Stimulated activated CD8-positive, alpha-beta memory T cell treated with anti-CD3 and anti-CD28 coated beads, Interleukin-7, amount 100 ng/mL, for 48 hours (primary cell): ENCODE measurements at places on chromosomes 5 and 9.

DNA sequence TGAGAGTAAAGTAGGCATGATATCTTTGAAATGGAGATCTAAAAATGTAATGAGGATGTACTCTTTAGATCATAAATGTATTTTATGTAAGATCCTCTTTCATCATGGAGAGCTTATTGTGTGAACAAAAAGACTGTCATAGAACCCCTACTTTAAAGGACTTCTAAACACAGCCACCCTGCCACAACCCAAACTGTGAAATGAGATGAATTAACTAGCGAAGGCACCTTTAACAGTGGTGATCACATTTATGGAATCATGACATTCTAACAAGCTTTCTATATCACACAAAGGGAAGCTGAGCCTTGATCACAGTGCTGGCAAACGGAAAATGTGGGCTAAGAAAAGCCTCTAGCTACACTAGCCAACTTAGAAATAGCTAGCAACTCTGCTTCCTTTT lies 1585.2 kb downstream of the EFNA5 start:
- DNase-seq = no peak

DNA sequence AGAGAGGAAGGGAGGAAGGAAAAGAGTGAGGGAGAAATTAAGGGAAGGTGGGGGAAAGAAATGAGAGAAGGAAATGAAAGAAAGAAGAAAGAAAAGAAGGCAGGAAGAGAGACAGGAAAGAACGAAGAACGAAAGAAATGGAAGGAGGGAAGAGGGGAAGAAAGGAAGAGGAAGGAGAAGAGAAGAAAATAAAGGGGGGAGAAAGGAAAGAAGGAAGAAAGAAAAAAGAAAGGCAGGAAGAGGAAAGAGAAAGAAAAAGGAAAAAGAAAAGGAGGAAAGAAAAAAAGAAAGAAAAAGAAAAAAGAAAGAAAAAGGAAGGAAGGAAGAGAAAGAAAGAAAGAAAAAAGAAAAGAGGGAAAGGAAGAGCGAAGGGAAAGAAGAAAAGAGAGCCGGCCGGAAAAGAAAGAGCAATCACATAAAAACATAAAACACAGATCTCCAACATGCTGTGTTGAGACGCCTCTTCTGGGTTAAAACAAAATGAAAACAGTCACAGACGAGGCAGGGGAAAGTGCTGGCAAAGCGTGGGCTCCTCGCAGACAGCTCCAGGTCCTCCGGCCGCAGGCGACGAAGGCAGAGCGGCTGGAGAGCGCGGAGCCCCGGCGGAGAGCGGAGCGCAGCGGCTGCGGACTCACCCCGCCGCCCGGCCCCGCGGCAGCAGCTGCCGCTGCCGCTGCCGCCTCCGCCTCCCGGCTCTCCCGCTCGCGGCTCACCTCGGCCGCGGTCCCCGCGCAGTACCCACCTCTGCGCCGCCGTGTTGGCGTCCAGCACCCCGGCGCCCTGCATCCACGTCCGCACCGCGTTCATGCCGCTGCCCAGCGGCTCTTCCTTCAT lies 896 bp downstream of the EBF1 start:
- DNase-seq = peak; percentile 26

DNA sequence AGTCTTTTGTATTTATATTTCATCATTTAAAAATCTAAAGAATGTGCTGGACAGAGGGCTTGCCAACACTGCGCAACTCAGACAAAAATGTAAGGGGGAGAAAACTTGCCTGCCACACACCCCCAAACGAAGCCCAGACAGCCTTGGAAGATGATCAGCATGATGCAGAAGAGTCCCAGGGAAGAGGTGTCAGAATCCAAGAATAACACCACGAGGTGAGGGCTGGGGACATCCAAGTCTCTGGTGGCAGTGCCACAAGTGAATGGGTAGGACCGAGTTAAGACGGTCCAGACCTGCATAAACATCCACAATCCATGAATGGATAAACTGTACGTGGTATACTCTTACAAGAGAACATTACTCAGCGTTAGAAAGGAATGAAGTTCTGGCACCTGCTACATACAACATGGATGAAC lies 10.4 kb downstream of the EPB41L4B start:
- no peak for DNase-seq

- DNase-seq = no peak
Observed at GRCh38 chr5:123460296-123460729, 37.1 kb upstream of the CEP120 start.

DNA sequence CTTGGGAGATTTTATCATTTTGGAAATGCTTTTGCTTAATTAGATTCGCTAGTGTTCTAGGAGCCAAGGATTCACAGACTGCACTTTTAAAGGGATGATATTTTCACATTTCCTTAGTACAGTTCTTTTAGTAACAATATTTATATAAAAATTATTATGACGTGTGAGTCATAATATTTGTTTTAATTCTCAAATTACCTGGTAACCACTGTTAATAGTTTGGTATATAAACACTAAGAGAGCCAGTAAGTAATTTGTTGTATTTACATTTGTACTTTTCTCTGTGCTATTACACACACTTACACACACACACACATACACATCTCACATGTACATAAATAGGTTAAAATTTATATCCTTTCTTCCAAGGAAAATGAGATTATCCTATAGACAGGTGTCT lies 58.8 kb upstream of the RAD23B start:
- no peak for DNase-seq

DNA sequence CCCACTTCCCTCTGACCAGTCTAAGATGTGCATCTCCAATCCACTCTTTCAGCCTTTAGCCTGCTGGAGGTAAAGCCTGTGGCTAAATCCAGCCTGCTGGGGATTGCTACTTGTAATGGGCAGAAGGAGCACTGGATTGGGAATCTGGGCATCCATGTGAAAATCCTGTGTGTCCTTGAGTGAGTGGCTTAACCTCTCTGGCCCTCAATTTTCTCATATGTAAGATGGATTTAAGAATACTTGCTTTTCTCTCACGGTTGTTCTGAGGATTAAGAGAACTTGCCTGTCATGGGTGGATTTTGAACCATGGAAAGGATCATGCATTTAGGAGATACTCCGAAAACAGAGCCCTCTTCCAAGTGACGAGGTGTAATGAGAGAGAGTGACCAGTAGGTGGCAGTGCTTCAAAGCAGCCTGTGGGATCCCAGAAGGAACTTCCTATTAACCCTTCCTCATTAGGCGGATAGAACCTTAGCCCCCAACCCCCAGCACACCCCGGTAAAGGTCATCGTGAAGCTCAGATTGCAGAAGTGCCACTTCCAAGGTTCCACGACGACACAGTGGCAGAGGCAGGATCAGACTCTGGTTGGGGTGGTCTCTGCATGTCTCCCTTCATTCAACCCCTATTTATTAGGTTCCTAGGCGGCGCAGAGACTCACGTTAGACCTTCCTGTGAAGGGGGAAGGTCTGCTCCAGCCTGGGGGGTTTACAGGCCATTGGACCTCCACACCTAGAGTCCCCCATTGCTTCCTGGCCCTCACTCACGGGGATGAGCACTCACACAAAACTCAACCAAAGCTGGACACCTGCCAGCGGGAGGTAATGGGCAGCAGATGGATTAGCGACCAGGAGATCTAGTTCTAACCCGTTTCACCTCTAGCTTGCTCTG lies 68.7 kb upstream of the ZNF618 start:
- DNase-seq = peak; percentile 1

GRCh38 chr9:631596-631995 lies 209.9 kb upstream of the DMRT1 start:
- no peak for DNase-seq

GRCh38 chr5:179300581-179301180 lies 44.6 kb downstream of the ADAMTS2 start:
- DNase-seq = no peak

- DNase-seq = no peak
Observed at GRCh38 chr5:132677191-132677590, 3.4 kb downstream of the IL4 start.
